ENCODE measurements at places on chromosomes 1 and 21. TPM values are rescaled to one million over a fixed set of nuclear protein-coding genes. Genes with fewer than 3 reads are reported as not detected.

The HUNK gene
- total RNA-seq: 2.3 TPM

The RGS13 gene
- not detected for total RNA-seq

The FAM229A gene
- 7.3 TPM for total RNA-seq

The C4BPB gene
- 10.2 TPM for total RNA-seq

All from Calu3 (cell line).